GM12878 (cell line): ENCODE measurements at places on chromosomes 1 and 21. TPM values are rescaled to one million over a fixed set of nuclear protein-coding genes. Genes with fewer than 3 reads are reported as not detected.

- H3K27me3 ChIP-seq = 0 out of 2 replicates have a peak, but pooled peaks cover 2% of the 10 kb centered on the region
- DNase-seq = no peak
- no peak overlapping the region for H3K27ac ChIP-seq
- H3K4me3 ChIP-seq = no peak overlapping the region
- peaks cover 6% of the 10 kb centered on the region for H3K4me1 ChIP-seq
These were observed 70.6 kb downstream of the LMO4 start for GRCh38 chr1:87399264-87399663.

GRCh38 chr1:235986869-235987268, 78.0 kb downstream of the NID1 start:
- H3K27me3 ChIP-seq = no peaks in the 10 kb centered on the region
- H3K4me3 ChIP-seq = no peak overlapping the region
- no peak overlapping the region for H3K27ac ChIP-seq
- peaks cover 7% of the 10 kb centered on the region; the same call in 1 of the 2 replicates for H3K4me1 ChIP-seq
- no peak for DNase-seq

GRCh38 chr1:196535727-196536126, 72.5 kb downstream of the KCNT2 start:
- no peaks in the 10 kb centered on the region for H3K27me3 ChIP-seq
- H3K4me1 ChIP-seq = no peaks in the 10 kb centered on the region
- no peak overlapping the region for H3K4me3 ChIP-seq
- DNase-seq = no peak
- no peaks in the 10 kb centered on the region for H3K36me3 ChIP-seq
- no peak overlapping the region for H3K27ac ChIP-seq

GRCh38 chr1:222772996-222773379, 36.0 kb downstream of the FAM177B start:
- peaks cover 14% of the 10 kb centered on the region for H3K4me1 ChIP-seq
- DNase-seq = peak; percentile 73
- no peaks in the 10 kb centered on the region for H3K27me3 ChIP-seq
- H3K4me3 ChIP-seq = 0 out of 2 replicates have a peak overlapping the region, but pooled peaks have one; percentile 17
- no peaks in the 10 kb centered on the region for H3K36me3 ChIP-seq

DNA sequence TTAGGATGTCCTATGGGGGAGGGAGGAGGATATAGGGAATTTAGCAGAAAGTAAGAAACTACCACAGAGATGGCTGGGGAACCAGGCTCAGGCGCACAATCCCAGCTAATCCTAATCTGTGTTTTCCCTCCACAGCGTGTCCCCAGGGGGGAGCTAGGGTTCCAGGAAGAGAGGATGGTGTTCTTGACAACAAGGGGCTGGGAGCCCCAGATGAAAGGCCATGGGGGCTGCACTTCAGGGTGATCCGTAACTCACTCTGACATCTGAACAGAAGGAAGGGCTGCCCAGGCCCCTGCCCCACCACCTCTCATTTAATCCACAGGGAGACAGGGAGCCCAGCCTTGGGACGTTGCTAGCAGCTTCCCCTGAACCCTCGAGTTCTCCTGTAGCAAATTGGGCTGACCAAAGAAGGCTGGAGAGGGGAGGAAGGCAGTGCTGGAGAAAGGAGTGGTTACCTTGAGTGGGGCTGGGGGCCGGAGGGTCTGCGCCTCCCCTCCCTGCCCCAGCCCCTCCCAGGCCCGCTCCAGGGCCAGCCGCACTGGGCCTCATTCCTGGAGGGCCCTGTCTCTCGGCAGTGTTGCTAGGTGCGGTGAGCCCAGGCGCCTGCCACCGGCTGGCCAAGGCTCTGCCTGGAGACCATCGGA, 131.7 kb downstream of the TMEM53 start:
- H3K27me3 ChIP-seq = peaks cover 3% of the 10 kb centered on the region; the same call in 1 of the 2 replicates
- no peaks in the 10 kb centered on the region for H3K4me1 ChIP-seq

- no peak overlapping the region for H3K4me3 ChIP-seq
- DNase-seq = peak; percentile 2
- no peak overlapping the region for H3K27ac ChIP-seq
- no peaks in the 10 kb centered on the region for H3K27me3 ChIP-seq
These were observed 40.8 kb upstream of the NEXN start for GRCh38 chr1:77847621-77848080.

DNA sequence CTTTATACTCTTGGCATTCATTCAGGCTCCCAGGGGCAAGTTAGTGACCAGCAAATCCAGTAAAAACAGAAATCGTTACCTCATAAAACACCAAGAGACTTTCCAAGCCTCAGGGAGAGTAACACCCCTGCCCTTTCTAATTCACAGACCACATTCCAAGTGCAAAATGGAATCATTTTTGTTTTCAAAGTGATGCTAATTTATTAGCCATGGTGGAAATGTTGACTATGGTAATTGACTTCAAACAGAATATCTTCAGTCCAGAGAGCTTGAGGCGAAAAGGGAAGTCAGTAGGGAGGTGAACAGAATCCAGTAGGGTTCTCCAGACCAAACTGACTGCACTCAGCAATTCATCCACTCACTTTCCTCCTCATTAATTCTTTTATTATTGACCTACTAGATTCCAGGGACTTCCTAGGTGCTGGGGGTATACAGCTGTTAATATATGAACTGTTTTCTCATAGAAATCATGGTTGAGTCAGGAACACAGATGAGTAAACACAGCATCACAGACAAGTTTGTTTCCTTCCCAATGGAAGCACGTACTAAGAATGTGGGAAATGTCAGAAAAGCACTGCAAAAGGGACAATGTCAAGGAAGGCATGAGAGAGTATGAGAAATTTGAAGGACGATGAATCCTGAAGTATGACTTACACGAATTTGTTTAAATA, 388.5 kb upstream of the C1orf87 start:
- DNase-seq = no peak
- no peaks in the 10 kb centered on the region for H3K36me3 ChIP-seq
- no peaks in the 10 kb centered on the region for H3K4me1 ChIP-seq
- no peak overlapping the region for H3K4me3 ChIP-seq
- no peak overlapping the region for H3K27ac ChIP-seq

DNA sequence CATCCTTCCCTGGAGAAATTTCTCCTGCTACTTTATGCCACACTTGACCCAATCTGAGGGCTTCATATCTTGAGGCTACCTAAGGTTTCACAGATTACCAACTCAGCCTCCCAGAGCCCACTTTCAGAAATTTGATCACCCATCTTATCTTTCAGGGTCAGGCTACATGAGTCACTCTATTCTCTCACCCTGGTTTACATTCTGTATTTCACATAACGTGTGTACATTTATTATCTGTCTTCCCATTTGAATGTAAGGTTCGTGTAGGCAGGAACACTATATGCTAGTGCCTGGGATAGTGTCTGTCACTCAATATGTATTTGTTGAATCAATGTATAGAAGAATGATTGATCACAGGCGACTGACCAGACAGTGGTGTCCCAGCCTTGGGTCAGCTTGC, 124.8 kb downstream of the UBE2U start:
- no peaks in the 10 kb centered on the region for H3K27me3 ChIP-seq
- no peaks in the 10 kb centered on the region for H3K36me3 ChIP-seq
- no peaks in the 10 kb centered on the region for H3K4me1 ChIP-seq

- no peaks in the 10 kb centered on the region for H3K4me1 ChIP-seq
- no peak overlapping the region for H3K4me3 ChIP-seq
- H3K27ac ChIP-seq = no peak overlapping the region
- DNase-seq = no peak
These were observed 30.1 kb downstream of the OLFML2B start for GRCh38 chr1:161993576-161993975.

GRCh38 chr1:11967028-11967547, 13.2 kb upstream of the MFN2 start:
- H3K27ac ChIP-seq = no peak overlapping the region
- H3K36me3 ChIP-seq = peaks cover 10% of the 10 kb centered on the region
- no peak overlapping the region for H3K4me3 ChIP-seq
- peak; percentile 41 for DNase-seq

DNA sequence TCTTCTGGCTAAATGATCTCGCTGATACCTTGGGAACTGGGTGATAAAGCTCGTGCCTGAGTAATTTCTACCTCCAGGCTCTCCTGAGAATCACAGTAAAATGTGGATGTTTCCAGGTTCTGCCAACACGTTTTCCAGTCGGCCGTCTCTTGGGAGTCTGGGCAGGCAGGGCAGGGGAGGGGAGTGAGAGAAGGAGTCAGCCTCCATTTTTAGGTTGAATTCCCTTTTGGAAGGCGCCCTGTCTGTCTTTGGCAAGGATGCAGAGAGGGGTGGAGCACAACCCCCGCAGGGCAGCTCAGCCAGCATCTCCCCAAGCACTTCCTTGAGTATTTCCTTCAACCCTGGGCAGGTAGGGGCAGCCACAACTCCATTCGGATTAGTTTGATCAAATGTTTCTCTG, 15.5 kb upstream of the ACTRT2 start:
- no peak overlapping the region for H3K27ac ChIP-seq
- no peaks in the 10 kb centered on the region for H3K36me3 ChIP-seq
- H3K27me3 ChIP-seq = no peaks in the 10 kb centered on the region
- no peak for DNase-seq
- no peak overlapping the region for H3K4me3 ChIP-seq

GRCh38 chr21:32732544-32732943, 4.7 kb upstream of the SYNJ1 start:
- DNase-seq = no peak
- no peak overlapping the region for H3K27ac ChIP-seq
- H3K4me3 ChIP-seq = no peak overlapping the region
- no peaks in the 10 kb centered on the region for H3K27me3 ChIP-seq
- no peaks in the 10 kb centered on the region; the same call in 1 of the 2 replicates for H3K36me3 ChIP-seq

GRCh38 chr1:165574295-165574694, 30.5 kb downstream of the LRRC52 start:
- no peaks in the 10 kb centered on the region for H3K36me3 ChIP-seq
- peaks cover 4% of the 10 kb centered on the region for H3K27me3 ChIP-seq
- H3K4me1 ChIP-seq = no peaks in the 10 kb centered on the region
- H3K4me3 ChIP-seq = no peak overlapping the region

- H3K4me3 ChIP-seq = no peak overlapping the region
- no peak for DNase-seq
- no peaks in the 10 kb centered on the region for H3K36me3 ChIP-seq
- H3K4me1 ChIP-seq = no peaks in the 10 kb centered on the region
- H3K27me3 ChIP-seq = no peaks in the 10 kb centered on the region
These were observed 40.8 kb upstream of the WARS2 start for GRCh38 chr1:119181218-119181617.

- no peaks in the 10 kb centered on the region for H3K36me3 ChIP-seq
- no peaks in the 10 kb centered on the region for H3K27me3 ChIP-seq
- DNase-seq = peak; percentile 19
- H3K4me1 ChIP-seq = no peaks in the 10 kb centered on the region
- no peak overlapping the region for H3K4me3 ChIP-seq
These were observed 388.8 kb downstream of the NTNG1 start for GRCh38 chr1:107529511-107530149.

DNA sequence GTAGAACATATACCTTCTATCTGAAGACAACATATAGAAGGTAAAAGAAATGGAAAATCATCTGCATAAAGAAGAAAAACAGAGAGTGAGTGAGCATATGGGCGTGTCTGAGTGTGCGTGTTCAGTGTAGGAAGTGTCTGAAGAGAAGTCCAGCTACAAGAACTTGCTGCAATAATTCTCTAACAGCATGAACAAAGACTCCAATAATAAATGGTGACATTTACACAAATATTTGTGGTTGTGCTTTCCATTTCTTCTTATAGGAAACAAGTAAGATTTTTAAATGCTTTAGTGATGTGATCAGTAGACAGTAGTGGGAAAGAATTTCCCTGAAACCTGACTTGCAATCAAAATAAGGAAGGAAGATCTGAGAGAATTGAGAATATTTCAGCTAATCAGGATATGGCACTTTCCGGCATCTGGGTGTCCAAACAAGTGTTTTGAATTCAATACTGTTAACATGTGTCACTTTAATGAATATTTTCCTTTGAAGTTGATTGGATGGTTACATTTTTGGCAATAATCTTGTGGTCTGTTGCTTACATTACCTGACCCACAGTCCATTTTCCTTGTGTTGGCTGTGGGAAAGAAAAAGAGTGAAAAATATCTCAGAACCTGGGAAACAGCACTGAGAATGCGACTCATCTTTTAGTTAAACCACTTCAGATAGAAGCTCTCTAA, 154.0 kb downstream of the TGFB2 start:
- H3K36me3 ChIP-seq = no peaks in the 10 kb centered on the region
- no peak overlapping the region for H3K27ac ChIP-seq
- no peaks in the 10 kb centered on the region for H3K27me3 ChIP-seq
- DNase-seq = no peak
- H3K4me3 ChIP-seq = no peak overlapping the region

GRCh38 chr1:46705408-46705807, 13.5 kb downstream of the EFCAB14 start:
- H3K36me3 ChIP-seq = peaks cover 9% of the 10 kb centered on the region
- no peaks in the 10 kb centered on the region for H3K4me1 ChIP-seq
- H3K27me3 ChIP-seq = no peaks in the 10 kb centered on the region
- H3K27ac ChIP-seq = no peak overlapping the region

DNA sequence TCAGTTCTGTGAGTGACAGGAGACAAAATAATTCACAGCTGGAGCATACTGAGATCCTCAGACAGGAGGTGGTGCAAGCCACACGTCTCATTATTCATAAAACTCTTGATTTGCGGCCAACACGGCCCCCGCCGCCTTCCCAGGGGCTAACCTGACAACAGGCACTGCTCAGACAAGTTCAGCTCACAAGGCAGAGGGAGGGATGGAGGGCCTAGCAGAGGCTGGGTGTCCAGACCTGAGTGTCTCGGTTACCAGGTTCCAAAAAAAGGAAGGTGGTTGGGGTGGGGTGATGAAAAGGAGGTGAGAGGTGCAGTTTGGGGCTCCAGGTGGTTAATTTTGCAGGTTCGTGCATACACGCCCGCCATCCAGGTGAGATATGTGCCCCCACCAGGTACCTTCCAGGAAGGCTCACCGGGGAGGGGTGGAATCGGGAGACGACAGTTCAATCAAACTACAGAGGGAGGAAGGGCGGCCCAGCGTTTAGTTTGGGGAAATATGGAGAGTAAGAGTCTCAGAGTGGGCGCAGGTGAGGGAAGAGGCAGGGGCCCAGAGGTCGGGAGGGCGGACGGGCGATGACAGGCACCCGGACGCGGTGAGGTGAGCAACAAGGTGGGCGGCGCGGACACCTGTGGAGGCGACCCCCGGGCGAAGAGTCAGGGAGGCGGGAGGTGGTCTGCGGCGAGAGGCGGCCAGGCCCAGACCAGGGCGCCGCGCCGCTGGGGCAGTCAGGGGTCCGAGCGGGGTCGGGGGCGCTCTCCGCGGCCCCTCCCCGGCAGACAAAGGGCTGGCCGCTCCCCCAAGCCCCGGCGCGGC, 629 bp downstream of the CTNNBIP1 start:
- peak overlapping the region; percentile 87 for H3K4me3 ChIP-seq
- no peaks in the 10 kb centered on the region for H3K36me3 ChIP-seq
- peaks cover 12% of the 10 kb centered on the region for H3K4me1 ChIP-seq
- no peaks in the 10 kb centered on the region for H3K27me3 ChIP-seq
- peak overlapping the region; percentile 22; the same call in 1 of the 2 replicates for H3K27ac ChIP-seq

- H3K27me3 ChIP-seq = no peaks in the 10 kb centered on the region
- H3K4me3 ChIP-seq = no peak within 1 kb of the TSS
- H3K36me3 ChIP-seq = no peaks in the 10 kb centered on the region
- no peak within 1 kb of the TSS for H3K27ac ChIP-seq
These were observed at the start of gene CFHR3 for GRCh38 chr1:196774603-196775002. Gene CFHR3 (plus strand): TSS chr1:196774840. CDS start chr1:196774887, 47 bp downstream.

TRPM2 gene
- 3.7 and 4.3 TPM in 2 replicates for polyA plus RNA-seq

MYCL gene
- polyA plus RNA-seq = 0.25 TPM in 1 of 2 replicates, not detected in the other

NBPF6 gene
- polyA plus RNA-seq = not detected in 2 replicates

SYNJ1 gene
- 4.6 and 4.7 TPM in 2 replicates for polyA plus RNA-seq
